Activated T-cell treated with anti-CD3 and anti-CD28 coated beads, Interleukin-2, amount 50 U/mL, for 24 hours (primary cell): ENCODE measurements at places on chromosomes 7 and 10.

DNA sequence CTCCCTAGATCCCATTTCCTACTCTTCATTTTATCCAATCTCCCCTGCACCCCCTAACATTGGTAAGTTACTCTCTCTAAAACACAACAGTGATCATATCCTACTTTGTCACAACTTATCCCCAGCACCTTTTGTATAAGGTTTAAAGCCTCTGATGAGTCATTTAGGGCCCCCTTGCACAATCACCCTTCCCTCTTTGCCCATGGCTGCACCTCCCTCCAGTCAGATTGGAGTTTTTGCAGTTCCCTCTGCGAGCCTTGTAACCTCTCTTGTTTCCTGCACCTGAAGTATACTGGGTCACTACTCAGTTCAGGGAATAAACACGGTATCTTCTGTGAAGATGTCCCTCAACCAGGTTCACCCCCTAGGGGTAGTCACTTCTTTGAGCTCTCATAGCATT lies 55.9 kb upstream of the ADRB1 start:
- no peak for DNase-seq

DNA sequence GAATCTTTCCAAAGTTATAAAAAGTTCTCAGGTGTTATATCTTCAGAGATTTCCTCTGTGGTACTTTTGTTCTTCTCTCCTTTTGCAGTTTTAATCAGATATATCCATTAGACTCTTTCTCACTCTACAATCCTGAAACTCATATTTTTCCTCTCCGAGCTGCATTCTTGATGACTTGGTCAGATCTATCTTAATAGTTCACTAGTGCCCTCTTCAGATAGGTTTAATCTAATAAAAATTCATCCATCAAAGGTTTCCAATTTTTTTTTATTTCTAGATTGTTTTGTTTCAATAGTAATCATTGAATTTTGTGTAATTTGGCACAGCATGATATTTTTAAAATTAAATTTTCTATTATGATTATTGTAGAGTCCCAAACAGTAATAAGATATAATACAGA lies 21.8 kb upstream of the DGKB start:
- DNase-seq: no peak

GRCh38 chr7:46485481-46486065 lies 564.5 kb upstream of the IGFBP3 start:
- DNase-seq: no peak

- no peak for DNase-seq
Observed at GRCh38 chr10:10330418-10330817, 687.3 kb upstream of the CELF2 start.

- DNase-seq: no peak
Observed at GRCh38 chr10:88810196-88810961, 7.8 kb downstream of the LIPM start.

DNA sequence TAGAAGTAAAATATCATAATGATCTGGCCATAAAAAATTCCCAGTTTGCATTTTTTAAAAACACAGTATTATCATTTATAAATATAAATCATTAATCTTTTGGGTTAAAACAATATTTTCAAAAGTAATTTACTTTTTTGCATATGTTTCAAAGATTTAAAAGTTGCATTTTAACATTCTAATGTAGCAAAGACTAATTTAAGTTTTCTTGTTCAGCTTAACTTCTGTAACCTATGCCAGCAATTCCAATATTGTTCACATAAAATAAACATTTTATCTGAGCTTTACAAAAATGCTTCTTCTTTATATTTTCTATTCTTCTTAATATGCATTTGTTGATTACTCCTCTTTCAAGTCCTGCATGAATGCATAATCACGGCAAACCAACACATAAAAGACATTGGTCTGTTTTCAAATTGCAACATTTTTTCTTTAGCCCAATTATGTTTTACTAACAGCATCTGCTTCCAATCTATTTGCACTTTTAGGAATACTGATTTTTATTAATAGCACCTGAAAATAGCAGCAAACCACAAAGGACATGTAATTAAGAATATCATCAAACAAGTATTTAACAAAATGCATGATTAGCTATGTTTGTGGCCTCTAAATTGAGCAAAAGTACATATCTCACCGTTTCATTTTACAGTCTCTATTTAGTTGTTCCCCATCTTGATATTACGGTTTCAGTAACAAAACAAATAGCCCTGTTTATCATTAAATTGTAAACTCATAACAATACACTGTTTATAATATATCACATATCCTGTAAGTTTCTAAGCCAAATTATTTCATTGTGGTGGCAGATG lies 286.9 kb upstream of the NFE2L3 start:
- DNase-seq: no peak

- DNase-seq: peak; percentile 63
Observed at GRCh38 chr7:5689118-5689517, 92.3 kb downstream of the RNF216 start.
